ENCODE measurements at places on chromosomes 6 and 20. TPM values are rescaled to one million over a fixed set of nuclear protein-coding genes. Genes with fewer than 3 reads are reported as not detected.

GRCh38 chr6:10565913-10566312 lies 44.8 kb downstream of the GCNT2 start:
- DNase-seq = no peak

- DNase-seq = peak; percentile 5
Measured at GRCh38 chr6:100035873-100036653, 42.0 kb upstream of the MCHR2 start.

Gene HFE
- total RNA-seq = 3.4 TPM

Gene PHACTR3
- not detected for total RNA-seq

DNA sequence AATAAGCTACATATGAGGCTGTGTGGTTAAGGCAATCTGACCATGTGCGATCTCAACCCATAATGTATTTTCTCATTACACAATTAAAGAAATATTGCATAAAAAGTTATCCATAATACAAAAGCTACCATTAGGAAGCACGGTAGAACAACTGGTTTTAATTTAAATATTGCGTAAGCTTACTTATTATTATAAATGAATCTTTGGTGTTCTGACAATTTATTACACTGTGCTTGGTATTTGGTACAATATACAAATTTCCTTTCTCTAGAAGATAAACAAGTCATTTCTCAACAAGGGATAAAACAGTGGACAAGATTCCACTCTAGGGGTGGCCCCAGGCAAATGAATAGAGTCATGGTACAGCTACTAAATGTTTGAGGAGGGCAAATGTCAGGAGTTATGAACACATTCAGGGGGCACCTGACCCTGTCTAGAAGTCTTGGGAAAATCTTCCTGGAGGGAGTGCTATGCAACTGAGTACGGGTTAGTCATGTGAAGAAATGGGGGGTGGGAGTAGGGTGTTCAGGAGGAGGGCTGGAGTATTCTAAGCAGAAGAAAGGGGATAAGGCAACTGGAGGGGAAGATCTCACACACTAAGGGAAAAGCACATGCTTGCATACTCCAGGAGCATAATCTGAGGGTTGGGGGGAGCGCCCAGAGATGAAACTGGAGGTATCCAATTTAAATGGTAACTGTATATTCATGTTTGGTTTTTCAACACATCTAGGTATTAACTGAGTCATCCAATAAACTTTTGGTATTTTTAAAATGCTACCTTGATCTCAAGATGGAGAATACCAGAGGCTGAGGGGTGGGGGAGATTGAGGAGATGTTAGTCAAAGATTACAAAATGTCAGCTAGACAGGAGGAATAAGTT lies 296.9 kb upstream of the SGK1 start:
- DNase-seq = no peak

Gene SIRPA
- total RNA-seq = 35.6 TPM

GRCh38 chr6:163850874-163851273 lies 436.4 kb downstream of the QKI start:
- DNase-seq = no peak

- no peak for DNase-seq
Measured at GRCh38 chr6:122692807-122693580, 82.8 kb downstream of the PKIB start.

DNA sequence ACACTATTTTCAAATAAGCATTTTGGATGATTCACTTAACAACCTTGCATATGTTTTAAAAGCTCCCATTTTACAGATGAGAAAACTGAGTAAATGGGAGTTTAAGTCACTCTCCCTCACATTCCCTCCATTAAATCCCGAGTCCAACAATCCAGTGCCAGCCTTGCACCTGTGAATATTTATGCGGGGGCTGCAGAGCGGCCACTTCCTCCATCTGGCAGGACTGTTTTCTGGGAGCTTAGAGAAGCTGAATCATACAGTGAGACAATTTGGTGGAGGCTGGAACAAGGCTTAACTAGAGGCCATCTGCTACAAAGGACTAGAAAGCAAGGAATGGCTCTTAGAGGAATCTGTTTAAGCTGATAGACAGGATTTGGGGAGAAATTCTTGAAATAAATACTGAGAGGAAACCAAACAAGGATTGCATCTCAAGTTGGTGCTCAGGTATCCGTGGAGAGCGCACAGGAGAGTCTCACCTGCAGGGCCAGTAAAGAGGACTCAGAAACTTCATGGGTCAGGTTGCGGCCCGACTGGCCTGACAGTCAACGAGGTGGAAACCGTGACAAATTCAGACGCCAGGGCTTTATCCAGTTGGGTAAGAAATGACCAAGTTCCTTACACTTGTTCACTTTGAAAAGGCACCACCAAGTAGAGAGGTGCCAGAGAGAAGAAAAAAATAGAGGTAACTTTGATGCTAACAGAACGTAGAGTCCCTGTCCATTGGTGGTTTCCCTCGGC lies 478.5 kb downstream of the QKI start:
- DNase-seq = no peak

DNA sequence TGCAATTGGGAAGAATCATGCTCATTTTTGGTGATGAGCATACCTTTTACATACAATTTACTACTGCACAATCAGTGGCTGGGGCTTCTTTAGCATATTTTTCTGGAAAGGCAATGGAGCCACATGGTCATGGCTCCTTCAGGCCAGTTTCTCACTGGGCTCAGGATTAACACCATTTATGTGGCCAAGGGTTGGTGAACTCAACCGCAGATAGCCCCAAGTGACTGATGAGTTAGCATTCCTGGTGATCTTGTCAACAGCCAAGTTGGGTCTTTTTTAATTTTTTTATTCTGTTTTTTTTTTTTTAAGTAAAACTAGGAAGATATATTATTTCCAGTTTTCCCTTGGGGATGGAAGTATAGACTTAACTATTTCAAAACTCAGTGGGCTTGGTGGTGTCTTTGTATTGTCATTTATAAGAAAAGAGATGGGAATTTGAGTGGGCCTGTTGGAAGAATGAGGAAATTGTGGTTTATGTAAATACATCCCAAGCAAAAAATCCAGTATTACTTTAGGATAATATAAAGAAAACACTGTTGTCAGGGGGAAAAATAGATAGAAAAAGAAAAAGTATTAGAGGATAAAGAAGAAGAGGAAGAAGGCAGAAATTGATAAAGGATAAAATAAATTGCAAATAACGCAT lies 397.4 kb downstream of the MAFB start:
- no peak for DNase-seq

GRCh38 chr6:135397172-135397952 lies 100.2 kb downstream of the AHI1 start:
- DNase-seq = no peak

GRCh38 chr20:872855-873520 lies 39.5 kb downstream of the FAM110A start:
- DNase-seq = no peak

Gene ANGPT4
- total RNA-seq = not detected

Gene TMEM244
- not detected for total RNA-seq

Gene FOXS1
- 0.82 TPM for total RNA-seq

- no peak for DNase-seq
Measured at GRCh38 chr6:142898927-142899895, 45.8 kb downstream of the HIVEP2 start.

DNA sequence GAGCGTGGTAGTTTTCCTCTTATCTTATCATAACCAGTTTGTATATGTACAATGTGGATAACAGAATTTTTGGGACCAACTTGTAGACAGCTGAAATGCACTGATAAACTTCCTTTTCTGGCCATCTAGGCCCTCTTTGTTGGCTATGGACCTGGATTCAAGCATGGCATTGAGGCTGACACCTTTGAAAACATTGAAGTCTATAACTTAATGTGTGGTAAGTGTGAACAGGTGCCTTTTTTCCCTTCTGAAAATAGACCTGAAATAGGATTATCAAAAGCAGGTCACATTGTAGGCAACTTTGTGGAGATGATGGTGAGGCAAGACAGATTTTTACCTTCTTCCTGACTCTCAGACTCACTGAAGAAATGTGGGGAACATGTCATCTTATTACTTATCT lies 67.8 kb downstream of the ENPP1 start:
- DNase-seq = no peak

GRCh38 chr6:158073776-158074175 lies 92.1 kb downstream of the SYNJ2 start:
- no peak for DNase-seq

DNA sequence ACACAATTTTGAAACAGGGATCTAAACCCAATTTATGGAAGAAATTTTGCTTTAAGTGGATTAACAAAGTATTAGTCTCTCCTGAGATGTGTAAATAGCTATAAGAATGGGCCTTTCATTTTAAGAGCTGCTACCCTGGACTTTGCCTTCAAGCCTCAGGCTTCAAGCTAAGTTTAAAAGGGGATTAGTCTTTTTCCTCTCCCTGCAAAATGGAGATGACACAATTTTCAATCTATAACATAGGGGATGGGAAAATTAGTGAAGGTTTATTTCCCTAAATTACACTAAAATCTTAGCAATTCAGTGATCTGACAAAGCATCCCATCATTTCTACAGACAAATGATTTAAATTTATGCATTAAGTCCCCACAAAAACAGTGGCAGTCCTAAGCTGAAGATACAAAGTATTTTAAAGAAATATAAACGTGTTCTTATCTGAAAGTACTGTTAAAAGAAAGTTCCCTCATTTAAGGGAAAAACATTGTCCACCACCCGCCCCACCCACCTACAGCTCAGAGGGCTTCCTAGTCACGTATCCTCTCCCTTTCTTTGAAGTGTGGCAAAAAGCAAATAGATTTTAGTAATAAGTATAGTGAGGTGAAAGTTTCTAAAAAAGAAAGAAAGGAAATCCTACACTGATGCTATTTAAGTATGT lies 14.5 kb downstream of the ARHGAP18 start:
- DNase-seq = no peak

Gene FLRT3
- total RNA-seq = 5.3 TPM

DNA sequence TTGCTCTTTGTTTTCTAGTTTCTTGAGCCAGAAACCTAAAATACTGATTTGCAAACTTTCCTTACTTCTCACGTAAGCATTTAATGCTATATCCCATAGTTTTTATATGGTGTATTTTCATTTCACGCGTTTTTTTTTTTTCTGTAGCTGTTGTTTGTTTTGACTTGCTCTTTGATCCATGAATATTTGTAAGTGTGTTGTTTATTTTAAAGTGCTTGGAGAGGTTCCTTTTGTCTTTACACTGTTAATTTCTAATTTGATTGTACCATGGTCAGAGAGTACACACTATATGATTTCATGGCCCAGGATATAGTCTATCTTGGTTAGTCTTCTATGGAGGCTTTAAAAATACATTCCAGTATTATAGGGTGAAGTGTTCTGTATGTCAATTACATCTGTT lies 84.8 kb upstream of the RNF217 start:
- DNase-seq = no peak

- no peak for DNase-seq
Measured at GRCh38 chr20:47551841-47552240, 50.2 kb downstream of the NCOA3 start.

Gene MLN
- not detected for total RNA-seq

GRCh38 chr20:48750941-48751635 lies 76.7 kb downstream of the PREX1 start:
- DNase-seq = peak; percentile 50
